ENCODE measurements at places on chromosomes 1 and 21.
A peak's percentile ranks its signal among the peaks of the same experiment; 100 is the strongest.

DNA sequence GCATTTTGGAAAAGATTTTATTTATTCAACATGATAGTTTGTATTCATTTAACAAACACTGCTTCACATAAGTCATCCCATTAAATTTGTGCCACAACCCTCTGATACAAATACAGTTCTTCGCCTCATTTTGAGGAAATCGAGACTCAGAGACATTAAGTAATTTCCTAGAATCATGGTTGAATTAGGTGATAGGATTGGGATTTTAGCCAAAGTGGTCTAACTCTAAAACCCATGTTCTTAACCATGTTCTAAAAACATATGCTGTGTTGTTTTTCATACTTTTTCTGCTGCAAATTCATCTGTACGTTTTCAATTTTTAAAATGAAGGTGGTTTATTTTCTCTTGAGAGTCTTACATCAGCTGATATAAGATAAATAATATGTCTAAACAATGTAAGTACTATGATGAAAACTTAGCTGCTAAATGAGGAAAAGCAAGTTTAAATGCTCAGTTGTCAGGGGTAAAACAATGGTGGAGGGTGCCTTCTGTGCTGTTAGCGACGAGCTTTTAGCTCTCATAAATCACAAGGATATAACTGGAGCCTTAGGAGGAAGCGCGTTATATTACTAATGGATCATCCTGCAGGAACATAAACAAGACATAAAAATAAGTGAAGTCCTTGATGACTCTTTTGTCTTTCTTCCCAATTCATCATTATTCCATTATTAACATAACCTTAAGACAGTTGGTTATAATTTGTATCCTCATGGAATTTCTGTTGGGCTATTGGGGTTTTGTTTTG is 97.7 kb downstream of the CACHD1 start:
- no peak for DNase-seq

DNA sequence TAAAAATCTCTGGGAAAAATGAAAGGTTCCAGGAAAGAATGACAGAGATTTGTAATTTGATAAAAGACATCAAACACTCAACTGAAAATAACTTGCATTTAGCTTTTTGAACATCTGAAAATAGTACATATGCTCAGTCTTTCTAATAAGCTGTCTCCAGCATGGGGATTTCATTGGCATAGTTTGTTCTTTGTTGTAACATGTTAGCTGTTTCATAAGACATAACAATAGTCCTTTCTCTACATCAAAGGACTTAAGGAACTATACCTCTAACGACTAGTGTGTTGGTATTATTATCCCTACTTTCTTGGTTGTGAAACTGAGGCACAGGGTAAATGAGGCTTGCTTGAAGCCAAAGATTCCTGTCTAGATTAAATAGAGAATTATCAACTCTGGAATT is 22.0 kb downstream of the EIF2B3 start:
- no peak for DNase-seq

- DNase-seq: peak; percentile 82
Measured at GRCh38 chr1:3313576-3313950, 140.9 kb upstream of the ARHGEF16 start.

- DNase-seq: no peak
Measured at GRCh38 chr1:197415221-197415620, 147.2 kb downstream of the CRB1 start.

DNA sequence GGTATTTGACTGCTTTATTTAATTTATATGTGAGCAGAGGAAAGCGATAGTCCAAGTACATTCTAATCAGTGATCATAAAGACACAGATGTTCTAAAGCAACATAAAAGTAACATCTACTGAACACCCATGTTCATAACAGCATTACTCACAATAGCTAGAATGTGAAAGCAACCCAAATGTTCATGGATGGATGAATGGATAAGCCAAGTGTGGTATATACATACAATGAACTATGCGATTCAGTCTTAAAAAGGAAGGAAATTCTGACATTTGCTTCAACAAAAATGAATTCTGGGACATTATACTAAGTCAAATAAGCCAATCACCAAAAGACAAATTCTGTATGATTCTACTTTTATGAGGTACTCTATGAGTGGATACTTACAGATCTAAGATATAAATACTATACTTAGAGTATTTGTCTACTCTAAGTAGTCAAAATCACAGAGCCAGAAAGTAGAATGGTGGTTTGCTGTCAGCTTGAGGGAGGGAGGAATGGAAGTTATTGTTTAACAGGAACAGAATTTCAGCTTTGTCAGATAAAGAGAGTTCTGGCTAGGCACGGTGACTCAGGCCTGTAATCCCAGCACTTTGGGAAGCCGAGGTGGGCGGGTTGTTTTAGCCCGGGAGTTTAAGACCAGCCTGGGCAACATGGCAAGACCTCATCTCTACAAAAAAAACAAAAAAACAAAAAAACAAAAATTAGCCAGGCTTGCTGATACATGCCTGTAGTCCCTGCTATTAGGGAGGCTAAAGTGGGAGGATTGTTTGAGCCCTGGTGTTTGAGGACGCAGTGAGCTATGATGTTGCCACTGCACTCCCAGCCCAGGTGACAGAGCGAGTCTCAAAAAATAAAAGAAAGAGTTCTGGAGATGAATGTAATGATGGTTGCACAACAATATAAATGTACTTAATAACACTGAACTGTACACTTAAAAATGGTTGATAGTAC is 79.7 kb upstream of the ARHGAP29 start:
- DNase-seq: no peak

DNA sequence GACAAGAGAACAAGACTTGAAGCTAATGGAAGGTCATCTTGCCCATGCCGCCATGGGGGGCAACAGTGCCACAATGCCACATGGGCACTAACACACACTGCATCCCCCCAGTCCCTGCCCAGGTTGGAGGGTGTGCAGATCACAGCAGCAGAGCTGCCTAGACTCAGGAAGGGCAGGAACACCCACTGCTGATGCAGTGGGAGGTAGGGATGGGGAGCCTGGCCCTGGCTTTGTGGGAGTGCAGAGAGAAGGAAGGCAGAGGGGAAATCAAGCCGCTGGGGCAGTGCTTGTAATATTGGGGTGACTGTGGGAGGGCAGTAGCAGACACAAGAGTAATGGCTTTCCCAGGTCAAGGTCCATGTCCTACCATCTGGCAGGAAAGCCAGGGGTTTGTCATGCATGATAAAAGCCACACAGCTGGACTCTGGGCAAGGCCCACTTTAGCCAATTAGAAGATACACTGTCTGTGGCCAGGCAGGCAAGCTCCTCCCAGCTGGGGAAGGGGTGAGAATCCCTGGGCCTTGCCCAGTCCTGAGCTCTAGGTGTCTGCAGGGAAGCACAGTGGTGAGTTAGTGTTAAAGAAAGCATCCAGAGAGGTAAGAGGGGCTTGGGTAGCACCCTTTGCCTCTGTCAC is 25.4 kb upstream of the MEF2D start:
- no peak for DNase-seq

DNA sequence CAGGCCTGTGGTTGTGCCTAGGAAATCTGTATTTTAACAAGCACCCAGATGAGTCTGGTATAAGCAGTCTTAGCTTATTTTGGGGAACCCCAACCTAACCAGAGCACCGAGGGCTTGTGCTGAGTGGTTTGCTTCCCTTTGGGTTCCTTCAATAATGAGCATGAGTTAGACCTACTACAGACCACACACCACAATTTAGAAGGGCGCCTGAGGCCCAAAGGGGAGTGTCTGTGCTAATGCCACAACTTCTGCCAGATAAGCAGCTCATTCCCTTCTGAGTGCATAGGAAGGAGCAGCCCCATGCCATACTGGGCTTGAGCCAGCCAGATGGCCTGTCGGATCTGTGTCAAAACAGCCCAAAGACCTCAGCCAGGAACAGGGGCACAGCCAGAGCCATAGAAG is 15.4 kb upstream of the LSS start:
- no peak for DNase-seq

DNA sequence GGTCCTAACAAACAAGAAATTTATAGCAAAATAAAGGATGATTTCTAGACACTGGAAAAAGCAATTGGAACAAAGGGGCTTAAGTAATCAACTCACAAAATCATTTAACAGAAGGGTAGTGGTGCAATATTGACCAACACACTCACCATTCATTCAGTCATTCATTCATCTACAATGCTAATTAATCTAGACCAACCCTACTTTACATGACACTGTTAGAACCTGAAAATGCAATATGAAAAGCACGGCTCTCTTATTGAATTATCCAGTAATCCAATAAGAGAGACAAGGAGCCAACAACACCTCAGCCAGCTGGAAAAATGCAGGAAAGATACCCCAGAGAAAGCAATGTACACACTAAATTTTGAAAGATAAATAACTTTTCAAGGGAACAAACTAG is 310.8 kb upstream of the NR5A2 start:
- DNase-seq: no peak

DNA sequence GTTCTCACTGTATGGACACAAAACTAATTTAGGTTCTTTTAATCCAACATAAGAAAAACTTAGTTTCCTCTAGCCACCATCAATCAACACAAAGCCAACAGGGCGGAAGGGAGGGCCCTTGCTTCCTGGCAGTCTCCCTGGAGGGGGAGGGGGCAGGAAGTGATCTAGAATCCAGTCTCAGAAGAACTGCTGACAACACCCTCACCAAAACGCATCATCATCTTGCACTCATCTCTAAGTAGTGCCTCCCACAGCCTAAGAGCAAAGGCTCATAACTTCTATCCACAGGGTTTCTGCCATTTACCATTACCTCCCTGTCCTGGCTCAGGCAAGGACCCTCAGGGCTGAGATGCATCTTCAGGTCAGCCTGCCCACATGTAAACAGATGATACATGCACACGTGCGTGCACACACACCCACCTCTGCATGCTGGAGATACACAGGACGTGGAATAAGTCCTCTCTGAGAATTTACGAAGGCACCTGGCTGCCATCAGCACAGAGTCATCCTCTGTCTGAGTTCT is 20.5 kb downstream of the HIVEP3 start:
- no peak for DNase-seq

DNA sequence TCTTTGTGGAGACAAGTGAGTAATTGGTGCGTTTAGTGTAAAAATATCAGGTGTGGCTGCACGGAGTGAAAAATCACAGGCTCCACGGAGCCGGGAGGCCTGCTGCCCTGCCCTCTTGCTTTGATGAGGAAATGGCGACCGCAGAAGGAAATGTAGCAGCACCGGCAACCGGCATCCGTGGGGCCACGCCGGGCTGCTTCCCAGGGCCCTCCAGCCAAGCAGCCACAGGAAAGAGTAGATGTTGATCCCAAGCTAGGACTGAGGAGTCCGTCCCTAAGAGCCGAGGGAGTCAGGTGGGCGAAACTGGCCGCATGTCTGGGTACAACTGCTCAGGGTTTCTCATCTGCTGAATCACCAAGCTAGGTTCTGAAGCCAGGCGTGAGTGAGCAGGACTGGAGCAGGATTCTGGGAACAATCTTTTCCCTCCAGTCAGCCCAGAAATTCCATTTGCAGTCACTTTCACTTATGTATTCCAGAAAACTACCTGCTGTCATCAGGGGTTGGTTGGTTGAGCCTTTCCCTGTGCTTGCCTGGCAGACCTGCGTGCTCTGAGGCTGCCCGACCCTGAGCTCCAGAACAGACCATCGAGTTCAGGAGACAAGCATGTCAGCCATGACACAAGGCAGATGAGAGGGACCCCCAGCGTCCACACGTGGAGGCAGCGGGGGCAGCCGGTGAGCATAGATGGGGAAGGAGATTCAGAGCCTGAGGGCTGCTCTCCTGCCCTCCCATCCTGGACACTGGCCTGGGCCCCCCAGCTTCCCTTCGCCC is 5.8 kb upstream of the ITGB2 start:
- peak; percentile 21 for DNase-seq

DNA sequence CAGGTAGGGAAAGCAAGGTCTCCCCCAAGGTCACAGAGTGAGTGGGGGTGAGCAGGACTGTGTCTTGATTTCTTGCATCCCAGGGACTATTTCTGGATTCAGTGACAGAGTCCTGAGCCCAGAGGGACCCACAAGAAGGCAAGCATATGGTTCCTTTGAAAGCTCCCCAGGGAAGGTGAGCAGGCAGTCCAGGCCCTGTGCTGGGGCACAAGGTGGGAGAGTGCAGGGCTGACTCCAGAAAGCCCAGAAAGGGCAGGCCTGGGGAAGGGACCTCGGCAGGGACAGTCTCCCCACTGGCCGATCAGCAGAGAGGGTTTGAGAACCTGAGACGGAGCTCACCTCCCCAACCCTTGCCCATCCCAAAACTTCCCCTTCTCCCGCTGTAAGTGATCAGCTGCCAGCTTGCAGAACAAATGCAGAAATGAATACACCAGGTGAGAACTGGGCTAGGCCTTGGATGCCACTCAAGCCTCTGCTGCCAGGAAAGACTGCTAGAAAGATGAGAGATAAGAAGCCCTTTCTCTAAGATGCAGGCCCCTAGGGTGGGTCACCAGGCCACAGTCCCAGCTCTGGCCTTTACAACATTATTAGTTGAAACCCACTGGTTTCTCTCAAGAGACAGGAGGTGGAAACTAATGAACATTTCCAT is 121.0 kb downstream of the GLIS1 start:
- no peak for DNase-seq

- no peak for DNase-seq
Measured at GRCh38 chr1:240496941-240497340, 115.0 kb downstream of the GREM2 start.

DNA sequence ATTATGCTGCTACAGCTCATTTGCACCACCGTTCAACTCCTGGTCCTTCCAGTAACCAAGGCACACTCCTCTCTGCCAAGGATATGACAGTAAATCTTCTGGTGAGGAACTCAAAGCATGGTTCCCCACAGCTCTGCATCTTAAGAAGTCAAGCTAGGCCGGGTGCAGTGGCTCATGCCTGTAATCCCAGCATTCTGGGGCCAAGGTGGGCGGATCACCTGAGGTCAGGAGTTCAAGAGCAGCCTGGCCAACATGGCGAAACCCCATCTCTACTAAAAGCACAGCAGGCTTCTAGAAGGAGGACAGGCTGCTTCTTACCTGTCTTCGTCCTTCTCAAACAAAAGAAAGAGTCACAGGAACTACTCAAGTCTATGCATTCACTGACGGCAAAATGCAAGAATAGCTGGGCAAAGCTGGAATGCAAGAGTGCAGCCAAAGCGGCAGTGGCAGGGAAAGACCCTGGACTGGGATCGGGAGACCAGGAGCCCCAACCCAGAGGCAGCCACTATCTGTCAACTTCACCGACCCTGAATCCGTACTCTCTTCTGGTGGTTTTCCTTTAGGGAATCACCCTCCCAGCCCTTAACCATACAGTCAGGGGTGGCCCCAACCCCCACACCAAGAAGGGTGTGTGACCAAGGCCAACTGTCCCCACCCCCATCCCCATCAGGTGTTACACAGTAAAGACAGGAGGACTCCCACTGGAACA is 75.5 kb downstream of the NPHP4 start:
- no peak for DNase-seq

DNA sequence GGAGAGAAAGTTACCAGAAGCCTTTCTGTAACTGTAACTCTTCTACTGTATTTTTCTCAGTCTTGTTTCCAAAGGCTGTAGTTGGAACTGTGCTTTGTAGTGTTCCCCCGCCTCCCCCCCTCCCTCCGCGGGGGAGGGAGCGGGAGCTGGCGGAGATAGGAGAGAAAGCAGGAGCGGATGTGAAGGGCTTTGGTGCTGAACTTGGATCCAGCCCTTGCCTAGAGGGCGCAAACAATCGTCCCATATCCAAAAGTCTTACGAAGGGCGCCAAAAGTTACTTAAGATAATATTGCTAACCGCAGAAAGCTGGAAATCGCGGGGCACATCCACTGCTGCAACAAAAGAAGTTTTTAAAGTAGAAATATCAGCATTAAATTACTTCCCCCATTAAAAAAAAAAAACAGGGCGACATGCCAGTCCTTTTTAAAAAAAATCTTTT is 2.4 kb upstream of the NFIA start:
- peak; percentile 32 for DNase-seq

GRCh38 chr1:42937141-42937696 is 21.4 kb downstream of the SLC2A1 start:
- DNase-seq: no peak
